Stimulated activated CD4-positive, alpha-beta T cell treated with anti-CD3 and anti-CD28 coated beads, Interleukin-4, amount 100 ng/mL, for 48 hours (primary cell): ENCODE measurements at places on chromosomes 5 and 9.
A peak's percentile ranks its signal among the peaks of the same experiment; 100 is the strongest.

- DNase-seq = no peak
Measured at GRCh38 chr5:168879929-168880328, 300.8 kb upstream of the PANK3 start.

GRCh38 chr9:74500584-74500924, 3.4 kb downstream of the RORB start:
- DNase-seq = no peak

DNA sequence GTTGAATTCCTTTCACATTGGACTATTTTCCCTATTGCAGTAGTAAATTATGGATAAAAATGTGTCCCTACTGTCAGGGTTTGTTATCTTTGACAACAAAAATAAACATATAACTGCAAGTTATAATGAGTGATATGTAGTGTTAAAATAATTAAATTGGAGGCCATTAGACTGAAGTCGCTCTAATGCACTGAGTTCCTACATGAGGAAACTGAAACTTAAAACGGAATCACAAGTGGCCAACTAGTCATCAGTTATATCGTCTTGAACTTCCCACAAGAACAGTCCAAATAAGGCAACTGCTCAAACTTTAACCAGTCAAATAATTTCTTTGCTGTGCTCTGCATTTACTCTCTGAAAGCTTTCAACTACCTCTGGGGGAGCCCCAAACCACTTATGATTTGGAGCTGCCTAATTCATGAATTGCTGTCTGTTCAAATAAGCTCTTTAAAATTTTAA, 2.1 kb upstream of the IFT74 start:
- no peak for DNase-seq

DNA sequence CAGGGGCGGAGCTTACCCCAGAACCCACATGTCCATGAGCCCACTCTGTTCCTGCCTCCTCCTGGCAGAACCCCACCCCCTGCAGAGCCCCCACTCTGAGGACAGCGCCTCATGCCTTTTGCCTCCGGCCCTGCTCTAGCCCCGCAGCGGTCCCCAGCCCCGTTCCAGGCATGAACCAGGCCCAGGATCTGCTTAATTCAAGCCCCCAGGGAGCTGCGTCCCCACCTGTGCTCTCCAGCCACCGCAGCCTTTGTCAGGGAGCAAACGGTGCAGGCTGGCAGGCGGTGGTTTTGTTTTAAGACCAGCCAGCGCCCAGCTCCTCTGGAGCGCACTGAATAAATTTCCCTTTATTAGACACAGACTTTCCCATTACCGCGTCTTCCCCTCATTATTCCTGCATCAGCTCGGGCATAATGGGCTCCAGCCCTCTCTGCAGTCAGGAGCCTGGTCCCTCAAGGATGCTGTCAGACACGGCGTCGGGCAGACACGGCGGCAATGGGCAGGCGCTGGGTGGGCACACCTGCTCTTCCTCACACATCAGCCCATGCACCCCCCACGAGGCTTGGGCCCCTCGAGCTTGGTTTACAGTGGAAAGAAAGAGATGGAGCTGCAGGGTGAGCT, 137.6 kb downstream of the OLFM1 start:
- no peak for DNase-seq

GRCh38 chr9:2411459-2412215, 209.9 kb upstream of the VLDLR start:
- no peak for DNase-seq

DNA sequence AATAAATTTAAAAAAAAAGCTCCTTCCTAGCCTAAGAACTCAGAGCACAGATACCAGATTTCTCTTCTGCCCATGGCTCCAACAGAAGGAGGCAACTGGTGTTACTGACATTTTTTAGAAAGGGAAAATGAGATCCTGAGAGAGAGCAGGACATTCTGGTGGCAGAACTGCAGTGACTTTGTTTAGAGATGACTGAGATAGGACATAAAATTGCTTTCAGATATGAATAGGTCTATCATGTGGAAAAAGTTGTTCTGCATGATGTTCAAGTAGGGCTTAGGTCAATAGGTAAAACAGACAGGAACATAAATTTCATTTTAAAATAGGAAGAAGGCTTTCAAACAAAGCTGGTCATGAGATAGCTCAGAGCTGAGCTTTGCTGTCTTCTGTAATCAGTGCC, 49.6 kb downstream of the NIPAL4 start:
- no peak for DNase-seq

DNA sequence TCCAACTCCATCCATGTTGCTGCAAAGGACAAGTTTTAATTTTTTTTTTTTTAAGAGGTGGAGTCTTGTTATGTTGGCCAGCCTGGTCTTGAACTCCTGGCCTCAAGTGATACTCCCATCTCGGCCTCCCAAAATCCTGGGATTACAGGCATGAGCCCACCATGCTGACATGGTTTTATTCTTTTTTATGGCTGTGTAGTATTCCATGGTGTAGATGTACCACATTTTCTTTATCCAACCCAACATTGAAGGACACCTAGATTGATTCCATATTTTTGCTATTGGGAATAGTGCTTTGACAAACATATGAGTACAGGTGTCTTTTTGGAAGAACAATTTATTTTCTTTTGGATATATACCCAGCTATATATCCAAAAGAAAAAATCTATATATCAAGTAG, 6.1 kb upstream of the POC5 start:
- DNase-seq = no peak

DNA sequence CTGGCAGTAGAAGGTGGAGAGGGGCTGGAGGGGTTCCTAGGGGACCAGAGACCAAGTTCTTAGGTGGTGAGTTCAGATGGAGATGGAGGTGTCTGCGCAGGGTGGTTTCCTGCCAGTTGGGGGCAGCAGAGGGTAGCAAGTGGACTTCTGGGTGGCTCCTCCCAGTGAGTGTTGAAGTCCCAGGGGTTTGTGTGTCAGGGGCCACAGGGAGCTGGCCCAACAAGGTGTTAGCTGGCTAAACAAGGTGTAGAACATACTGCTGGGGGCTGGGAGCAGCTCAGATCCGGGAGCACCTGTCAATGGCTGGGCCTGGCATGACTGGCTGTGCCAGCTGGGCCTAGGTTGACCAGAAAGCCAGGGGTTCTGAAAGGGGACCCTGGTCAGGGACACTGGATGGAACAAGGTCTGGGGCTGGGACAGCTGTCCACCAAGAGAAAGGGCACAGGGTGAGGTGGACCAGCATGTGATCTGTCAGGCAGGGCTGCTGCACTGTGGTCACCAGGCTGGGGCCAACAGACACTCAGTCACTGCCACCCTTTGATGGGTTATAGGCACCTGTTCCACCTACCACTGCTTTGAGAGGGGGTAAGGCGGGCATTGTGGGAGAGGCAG, 35.6 kb downstream of the DAB2IP start:
- DNase-seq = peak; percentile 42

DNA sequence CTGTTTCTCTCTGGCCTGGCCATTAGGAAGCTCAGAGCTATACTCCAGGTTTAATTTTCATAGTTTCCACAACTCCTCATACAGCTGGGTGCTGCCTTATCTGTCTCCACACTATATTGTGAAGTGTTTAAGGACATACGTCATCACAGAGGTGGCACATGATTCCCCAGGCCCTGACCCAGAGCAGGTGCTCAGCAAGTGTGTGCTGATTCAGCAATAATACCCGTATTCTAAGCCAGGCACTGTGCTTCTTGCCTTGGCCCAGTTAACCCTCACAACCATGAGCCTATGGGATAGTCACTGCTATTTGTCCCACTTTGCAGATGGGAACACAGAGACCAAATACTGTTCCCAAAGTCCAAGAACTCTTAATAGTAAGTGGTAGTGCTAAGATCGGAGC, 93.5 kb upstream of the SMIM23 start:
- DNase-seq = no peak

GRCh38 chr5:167754501-167755021, 536.9 kb upstream of the WWC1 start:
- DNase-seq = no peak

DNA sequence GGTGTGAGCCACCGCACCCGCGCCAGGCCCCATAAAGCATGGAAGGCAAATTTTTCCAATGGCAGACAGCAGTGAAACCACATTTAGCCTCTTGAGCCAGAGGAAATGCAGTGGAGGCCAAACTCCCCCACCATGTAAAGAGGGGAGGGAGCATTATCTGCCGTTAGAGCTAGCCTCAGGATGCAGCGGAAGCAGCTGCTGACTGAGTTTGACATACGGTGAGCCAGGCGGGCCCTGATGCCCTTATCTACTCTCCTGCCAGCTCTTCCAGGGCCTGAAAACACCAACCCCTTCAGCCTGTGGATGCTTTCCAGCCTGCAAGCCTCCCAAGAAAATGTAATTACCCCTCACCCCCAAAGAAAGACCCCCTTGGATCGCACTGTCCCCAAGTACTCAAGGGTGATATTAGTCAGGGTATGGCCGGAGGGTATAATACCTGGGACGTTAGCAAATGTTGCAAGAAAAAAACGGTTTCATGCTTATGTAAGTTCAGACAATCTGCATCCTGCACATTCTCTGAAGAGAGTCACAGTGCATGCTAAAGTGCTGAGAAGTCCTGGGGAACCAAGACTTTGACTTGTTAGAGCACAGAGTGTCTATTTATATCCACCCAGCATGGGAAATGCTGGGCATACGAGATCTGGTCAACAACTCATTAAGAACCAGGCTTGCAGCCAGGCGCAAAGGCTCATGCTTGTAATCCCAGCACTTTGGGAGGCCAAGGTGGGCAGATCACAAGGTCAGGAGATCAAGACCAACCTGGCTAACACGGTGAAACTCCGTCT, 11.3 kb upstream of the GGTA1 start:
- DNase-seq = no peak

GRCh38 chr9:93188426-93189368, 4.8 kb downstream of the WNK2 start:
- DNase-seq = no peak

DNA sequence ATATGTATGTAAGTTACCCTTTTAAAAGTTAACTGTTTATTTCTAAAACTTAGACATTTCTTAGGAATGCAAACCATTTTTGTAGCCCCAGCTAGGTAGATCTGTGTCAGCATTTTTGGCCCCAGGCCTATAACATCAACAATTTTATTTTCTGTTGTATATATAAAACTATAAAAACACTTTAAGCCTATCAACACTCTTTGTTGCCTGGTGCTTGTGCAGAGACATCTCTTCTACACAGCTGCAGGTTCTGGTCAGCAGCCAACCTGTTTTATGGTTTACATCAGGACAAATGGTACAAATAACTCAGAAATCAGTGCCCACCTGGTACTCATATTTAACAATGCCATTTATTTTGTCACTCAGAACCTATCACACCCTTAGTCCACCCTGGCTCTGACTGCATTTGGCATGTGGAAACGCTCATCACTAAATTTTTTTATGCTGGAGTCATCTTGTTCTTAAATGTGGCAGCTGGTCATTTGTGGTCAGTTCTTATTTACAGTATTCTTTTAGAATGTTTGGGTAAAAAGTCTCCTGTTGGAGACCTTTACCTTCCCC, 173.4 kb downstream of the DNAH5 start:
- DNase-seq = no peak
